HT1080 (cell line): ENCODE measurements at places on chromosomes 3 and 15. TPM values are rescaled to one million over a fixed set of nuclear protein-coding genes. Genes with fewer than 3 reads are reported as not detected.

PLA2G4E gene
- total RNA-seq: 0.07 TPM in 1 of 2 replicates, not detected in the other

CHRNA7 gene
- 2.0 TPM in 2 replicates for total RNA-seq

KIF15 gene
- total RNA-seq: 10.6 and 15.6 TPM in 2 replicates

DUOXA1 gene
- total RNA-seq: 0.06 and 0.30 TPM in 2 replicates

PAQR5 gene
- total RNA-seq: 5.3 and 6.5 TPM in 2 replicates

ASB14 gene
- total RNA-seq: 0.20 TPM in 1 of 2 replicates, not detected in the other

SOX14 gene
- total RNA-seq: not detected in 2 replicates

LYZL4 gene
- not detected in 2 replicates for total RNA-seq

LOXL1 gene
- 51.8 and 67.5 TPM in 2 replicates for total RNA-seq

ZNF501 gene
- total RNA-seq: 0.07 TPM in 1 of 2 replicates, not detected in the other

NR1I2 gene
- 0.03 TPM in 2 replicates for total RNA-seq

TEX9 gene
- 1.2 and 2.1 TPM in 2 replicates for total RNA-seq

IL17RE gene
- 0.66 TPM in 1 of 2 replicates, not detected in the other for total RNA-seq

CYP1A2 gene
- total RNA-seq: not detected in 2 replicates

CFAP100 gene
- not detected in 2 replicates for total RNA-seq

TMC3 gene
- total RNA-seq: not detected in 2 replicates

MGLL gene
- 8.7 and 10.5 TPM in 2 replicates for total RNA-seq

MEGF11 gene
- 0.07 and 0.11 TPM in 2 replicates for total RNA-seq

DPPA4 gene
- total RNA-seq: not detected in 2 replicates

GOLGA8Q gene
- total RNA-seq: 0.10 TPM in 1 of 2 replicates, not detected in the other

ACKR4 gene
- not detected in 2 replicates for total RNA-seq

LDHAL6B gene
- total RNA-seq: not detected in 2 replicates

SLC2A2 gene
- not detected in 2 replicates for total RNA-seq

ABHD6 gene
- 11.4 and 13.9 TPM in 2 replicates for total RNA-seq

LRRC2 gene
- total RNA-seq: 0.19 and 0.20 TPM in 2 replicates

C3orf80 gene
- total RNA-seq: 1.8 and 1.9 TPM in 2 replicates

TTC21A gene
- 0.07 and 0.69 TPM in 2 replicates for total RNA-seq

BNC1 gene
- total RNA-seq: 14.8 and 18.1 TPM in 2 replicates

RETNLB gene
- not detected in 2 replicates for total RNA-seq

CCNB2 gene
- total RNA-seq: 92.3 and 116 TPM in 2 replicates

CBLB gene
- 2.9 and 5.1 TPM in 2 replicates for total RNA-seq

DAZL gene
- total RNA-seq: 0.07 TPM in 1 of 2 replicates, not detected in the other

SGO1 gene
- 15.9 and 18.2 TPM in 2 replicates for total RNA-seq

REC114 gene
- total RNA-seq: 0.13 TPM in 1 of 2 replicates, not detected in the other

LRRIQ4 gene
- not detected in 2 replicates for total RNA-seq

CAMKV gene
- 0.23 TPM in 1 of 2 replicates, not detected in the other for total RNA-seq

NEK10 gene
- total RNA-seq: 0.47 and 1.0 TPM in 2 replicates

TMEM212 gene
- not detected in 2 replicates for total RNA-seq

ACTC1 gene
- total RNA-seq: not detected in 2 replicates

LYSMD2 gene
- 16.5 and 19.3 TPM in 2 replicates for total RNA-seq

CDHR4 gene
- total RNA-seq: not detected in 2 replicates

ABI3BP gene
- 0.23 and 2.2 TPM in 2 replicates for total RNA-seq

ZBTB47 gene
- total RNA-seq: 13.0 and 16.4 TPM in 2 replicates
